ENCODE measurements at places on chromosomes 2 and 18. TPM values are rescaled to one million over a fixed set of nuclear protein-coding genes. Genes with fewer than 3 reads are reported as not detected.

Gene IL1B
- total RNA-seq = not detected

Gene SIX3
- 0.19 TPM for total RNA-seq

DNA sequence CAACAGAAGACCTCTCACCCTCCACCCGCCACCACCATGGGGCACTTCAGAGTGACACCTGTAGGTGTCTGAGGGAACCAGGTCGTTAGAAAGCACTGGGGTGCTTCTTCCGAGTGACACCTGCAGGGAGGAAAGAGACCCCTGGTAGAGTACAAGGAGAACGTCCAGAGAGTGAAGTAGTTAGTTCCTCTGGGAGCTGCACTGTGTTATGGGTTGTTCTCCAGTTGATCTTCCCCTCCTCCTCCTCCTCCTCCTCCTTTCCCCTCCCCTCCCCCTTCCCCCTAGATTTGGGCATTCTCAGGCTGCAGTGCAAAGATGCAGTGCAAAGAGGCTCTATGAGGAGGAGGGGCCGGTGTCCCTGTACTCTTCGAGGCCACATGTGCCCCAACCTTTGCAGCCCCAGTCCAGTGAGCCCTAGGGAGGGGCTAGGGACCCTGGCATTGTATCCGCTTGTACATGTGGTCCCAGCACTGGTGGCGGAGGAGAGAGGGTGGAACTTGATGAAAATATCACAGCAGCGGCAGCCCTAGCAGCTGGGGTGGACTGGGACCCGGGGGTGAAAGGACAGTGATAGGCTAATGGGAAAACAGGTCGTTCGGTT is 850 bp downstream of the DNAJB2 start:
- no peak for DNase-seq

Gene ACTG2
- 7,069 TPM for total RNA-seq

DNA sequence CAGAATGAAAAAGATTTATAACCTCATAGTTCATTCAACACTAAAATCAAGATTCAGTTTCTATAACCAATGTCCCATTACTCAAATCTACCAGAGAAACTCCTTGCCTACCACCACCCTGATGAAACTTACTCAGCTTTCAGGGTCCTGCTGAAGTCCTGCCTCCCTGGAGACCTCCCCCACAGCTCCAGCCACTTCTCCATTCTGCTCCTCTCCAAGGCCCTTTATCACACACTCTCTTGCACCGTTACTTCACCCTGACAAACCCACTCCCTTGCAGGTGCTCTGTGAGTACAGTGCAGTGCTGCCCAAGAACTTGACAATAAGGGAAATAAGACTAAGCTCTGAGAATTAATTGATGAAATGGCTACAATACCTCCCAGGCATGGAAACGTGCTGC is 83.5 kb upstream of the CDCA7 start:
- DNase-seq = no peak

Gene COQ10B
- total RNA-seq = 39.9 TPM

DNA sequence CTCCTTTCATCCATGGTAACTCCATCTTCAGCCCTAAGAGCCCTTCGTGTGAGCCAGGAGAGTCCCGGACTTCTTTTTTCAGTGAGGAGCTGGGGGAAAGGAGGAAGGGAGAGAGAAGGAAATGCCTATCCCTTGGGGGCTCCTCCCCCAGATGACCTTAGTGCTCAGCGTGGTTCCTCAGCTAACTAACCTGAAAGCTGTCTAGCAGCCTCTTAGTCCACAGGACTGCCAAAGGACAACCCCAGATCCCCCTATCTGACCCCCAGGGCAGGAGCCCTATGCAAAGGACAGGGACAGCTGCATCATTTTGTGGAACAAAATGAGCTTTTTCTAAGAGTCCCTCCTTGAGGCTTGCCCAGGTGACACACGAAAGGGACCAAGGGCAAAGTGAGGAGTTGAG is 7.9 kb downstream of the SPR start:
- DNase-seq = no peak

- DNase-seq = no peak
Measured at GRCh38 chr2:60839126-60839813, 42.1 kb upstream of the REL start.

GRCh38 chr18:13534631-13535030 is 191.7 kb downstream of the FAM210A start:
- no peak for DNase-seq

GRCh38 chr2:10764896-10765295 is 43.5 kb downstream of the ATP6V1C2 start:
- no peak for DNase-seq

DNA sequence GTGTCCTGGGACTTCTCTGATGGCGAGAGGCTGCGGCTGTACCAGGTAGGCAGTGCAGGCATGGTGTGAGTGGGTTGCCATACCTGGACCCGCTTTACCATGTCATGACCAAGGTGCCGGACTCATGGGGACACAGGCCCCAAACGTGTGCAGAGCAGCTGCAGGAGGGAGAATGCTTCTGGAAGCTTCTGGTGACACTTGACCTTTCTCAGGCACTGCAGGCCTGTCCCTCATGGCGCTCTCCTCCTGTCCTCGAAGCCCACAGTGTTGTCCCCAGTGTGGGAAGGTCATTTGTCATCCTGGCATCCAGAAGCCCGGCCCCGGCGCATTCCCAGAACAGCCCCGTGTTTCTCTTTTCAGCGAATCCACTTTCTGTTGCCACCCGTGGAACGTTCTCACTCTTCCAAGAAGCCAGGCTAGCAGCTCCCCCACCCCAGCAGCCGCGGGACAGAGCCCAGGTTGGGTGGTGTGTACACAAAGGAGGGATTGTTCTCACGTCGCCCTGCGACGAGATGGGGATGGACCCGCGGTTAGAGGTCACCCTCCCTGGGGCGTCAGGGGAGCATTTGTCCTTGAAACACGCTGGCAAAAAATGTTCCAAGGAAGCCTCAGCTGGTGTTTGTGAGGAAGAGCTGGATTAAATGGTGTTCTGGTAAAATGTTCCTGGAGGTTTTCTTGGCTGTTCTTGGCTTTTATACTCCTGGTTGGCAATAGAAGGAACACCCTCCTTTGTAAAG is 43.7 kb downstream of the SH3BP4 start:
- no peak for DNase-seq

Gene SULT1C4
- total RNA-seq = 3.1 TPM

GRCh38 chr2:43927442-43927841 is 68.3 kb downstream of the LRPPRC start:
- no peak for DNase-seq

DNA sequence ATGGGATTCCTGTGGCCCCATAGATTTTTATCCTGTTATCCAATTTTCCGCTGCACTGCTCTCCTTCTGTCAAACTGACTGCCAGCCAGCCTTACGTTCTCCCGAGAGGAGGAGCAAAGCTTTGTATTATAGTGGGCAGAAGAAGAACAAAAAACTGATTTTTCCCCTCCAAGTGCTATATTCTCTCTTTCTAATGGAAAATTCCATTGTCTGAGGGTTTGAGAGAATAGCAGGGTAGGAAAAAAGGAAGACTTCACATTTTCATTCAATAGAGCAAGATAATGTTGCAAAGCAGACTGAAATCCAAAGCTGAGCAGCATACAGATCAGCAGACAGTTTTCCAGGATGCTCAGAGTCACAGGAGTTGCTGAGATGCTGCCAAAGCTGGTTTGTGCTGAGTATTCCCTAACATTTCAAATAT is 238.0 kb downstream of the UBE2E3 start:
- DNase-seq = no peak

Gene TTLL4
- total RNA-seq = 10.4 TPM

Gene PDCL3
- total RNA-seq = 59.6 TPM

Gene SCN9A
- 7.8 TPM for total RNA-seq

- DNase-seq = peak; percentile 79
Measured at GRCh38 chr18:36451454-36452251, 154.1 kb downstream of the FHOD3 start.

- DNase-seq = no peak
Measured at GRCh38 chr2:187208199-187208785, 239.8 kb downstream of the CALCRL start.

DNA sequence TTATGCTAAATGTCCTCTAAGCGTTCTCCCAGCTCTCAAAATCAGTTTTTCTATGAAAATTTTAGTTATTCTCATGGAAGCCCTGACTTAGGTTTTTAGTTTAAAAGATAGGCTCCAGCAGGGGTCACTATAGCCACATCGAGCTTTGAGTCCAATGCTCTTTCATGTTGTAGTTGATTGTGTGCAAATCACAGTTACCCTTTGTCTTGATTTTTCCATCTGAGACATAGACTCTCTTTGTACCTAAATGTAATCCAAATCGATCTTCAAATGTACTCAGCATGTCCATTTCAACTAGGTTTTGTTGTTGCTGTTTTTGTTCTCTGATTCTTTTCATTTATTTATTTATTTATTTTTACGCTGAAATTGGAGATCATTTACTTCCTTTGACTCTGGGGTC is 26.4 kb upstream of the MSTN start:
- DNase-seq = no peak

Gene SERPINB13
- not detected for total RNA-seq

GRCh38 chr2:203659331-203660049 is 46.9 kb upstream of the CD28 start:
- DNase-seq = no peak

DNA sequence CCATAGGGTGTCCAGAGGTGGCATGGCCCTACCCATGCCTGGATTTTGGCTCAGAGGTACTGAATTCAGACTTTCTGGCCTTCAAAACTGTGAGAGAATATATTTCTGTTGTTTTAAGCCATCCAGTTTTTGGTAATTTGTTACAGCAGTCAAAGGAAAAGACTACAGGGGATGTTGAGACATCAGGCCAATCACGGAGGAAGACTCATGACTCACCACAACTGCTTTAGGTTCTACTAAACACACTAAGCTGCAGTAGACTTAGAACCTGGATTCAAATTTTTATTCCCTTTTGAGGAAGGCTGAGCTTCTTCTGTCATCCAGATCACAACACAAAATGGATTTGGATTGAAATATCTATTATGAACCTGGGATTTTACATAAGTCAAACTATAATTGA is 12.0 kb upstream of the C2orf66 start:
- DNase-seq = no peak

DNA sequence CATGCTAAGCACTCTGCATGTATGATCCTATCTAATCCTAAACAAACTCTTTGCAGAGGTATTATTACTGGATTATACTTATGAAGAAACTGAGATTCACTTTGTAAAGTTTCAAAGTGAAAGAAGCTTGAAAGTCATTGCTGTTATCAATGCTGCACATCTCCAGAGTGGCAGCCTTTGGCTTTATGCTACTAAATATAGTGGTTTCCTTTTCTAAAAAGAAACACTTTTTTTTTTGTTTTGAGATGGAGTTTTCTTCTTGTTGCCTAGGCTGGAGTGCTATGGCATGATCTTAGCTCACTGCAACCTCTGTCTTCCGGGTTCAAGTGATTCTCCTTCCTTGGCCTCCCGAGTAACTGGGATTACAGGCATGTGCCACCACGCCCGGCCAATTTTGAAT is 114.9 kb upstream of the RAB27B start:
- no peak for DNase-seq

DNA sequence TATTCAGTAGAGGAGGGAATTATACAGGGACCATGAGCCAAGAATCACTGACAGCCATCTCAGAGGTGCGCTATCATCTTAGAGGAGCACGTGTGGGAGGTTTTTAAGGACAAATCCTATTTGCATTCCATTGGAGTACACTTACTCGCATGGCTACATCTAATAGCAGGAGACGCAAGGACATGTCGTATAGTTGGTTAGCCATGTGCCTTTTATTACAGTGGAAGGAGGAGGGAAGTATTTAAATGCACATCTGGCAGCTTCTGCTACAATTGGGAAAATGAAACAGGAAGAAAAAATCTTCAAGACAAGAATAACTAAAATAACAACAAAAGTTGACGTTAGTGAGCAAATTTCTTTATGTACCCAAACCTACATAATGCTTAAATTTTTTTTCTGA is 86.5 kb upstream of the UGP2 start:
- no peak for DNase-seq

Gene IL1RN
- total RNA-seq = not detected

DNA sequence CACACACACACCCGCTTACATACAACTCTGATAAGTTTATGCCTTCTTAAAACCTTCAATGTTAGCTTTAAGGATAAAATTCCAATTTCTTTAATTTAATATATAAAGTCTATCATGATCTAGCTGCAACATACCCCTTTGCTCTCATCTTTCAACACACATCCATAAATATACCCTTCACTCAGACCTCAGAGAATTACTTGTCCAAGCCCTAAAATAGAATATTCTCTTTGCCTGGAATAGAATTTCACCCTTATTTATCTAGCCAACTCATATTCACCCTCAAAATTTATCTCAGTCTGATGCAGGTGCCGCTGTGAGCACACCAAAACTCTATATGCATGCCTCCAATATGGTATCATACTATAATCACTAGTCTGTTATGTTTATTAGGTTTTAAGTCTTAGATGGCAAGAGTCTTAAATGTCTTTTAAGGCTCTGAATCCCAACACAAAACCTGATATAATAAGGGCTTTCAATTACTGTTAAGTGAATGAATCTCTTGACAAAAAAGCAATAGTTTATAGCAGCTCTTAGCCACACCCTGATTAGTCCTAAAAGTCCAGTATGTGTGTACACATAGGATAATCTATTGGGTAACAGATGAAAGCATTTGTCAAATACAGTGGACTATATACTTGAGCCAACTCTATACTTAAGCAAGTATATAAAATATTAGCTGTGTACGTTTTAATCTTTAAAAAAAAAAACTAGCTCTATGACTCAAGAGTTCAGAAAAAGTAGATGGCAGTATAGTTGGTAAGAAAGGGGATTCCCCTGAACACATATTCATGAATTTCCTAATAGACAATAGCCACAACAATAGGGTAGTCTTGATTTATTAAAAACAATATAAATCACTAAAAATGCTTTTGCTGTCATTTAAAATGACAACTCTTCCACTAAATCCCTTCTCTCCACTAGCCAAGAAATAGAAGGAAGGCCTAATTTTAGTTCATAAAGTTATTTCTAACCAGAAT is 144.5 kb downstream of the EXOC6B start:
- no peak for DNase-seq

GRCh38 chr18:23479829-23480505 is 23.3 kb upstream of the RMC1 start:
- no peak for DNase-seq

Gene ALK
- 0.83 TPM for total RNA-seq

GRCh38 chr2:238855891-238856580 is 8.2 kb downstream of the TWIST2 start:
- DNase-seq = no peak

- DNase-seq = no peak
Measured at GRCh38 chr2:54768772-54769428, 45.4 kb downstream of the EML6 start.

GRCh38 chr2:77664491-77664890 is 142.3 kb upstream of the LRRTM4 start:
- no peak for DNase-seq

Gene SULT1C2
- total RNA-seq = not detected

Measured in esophagus muscularis mucosa (tissue), 4 donors.